ENCODE measurements at places on chromosomes 4 and X.

DNA sequence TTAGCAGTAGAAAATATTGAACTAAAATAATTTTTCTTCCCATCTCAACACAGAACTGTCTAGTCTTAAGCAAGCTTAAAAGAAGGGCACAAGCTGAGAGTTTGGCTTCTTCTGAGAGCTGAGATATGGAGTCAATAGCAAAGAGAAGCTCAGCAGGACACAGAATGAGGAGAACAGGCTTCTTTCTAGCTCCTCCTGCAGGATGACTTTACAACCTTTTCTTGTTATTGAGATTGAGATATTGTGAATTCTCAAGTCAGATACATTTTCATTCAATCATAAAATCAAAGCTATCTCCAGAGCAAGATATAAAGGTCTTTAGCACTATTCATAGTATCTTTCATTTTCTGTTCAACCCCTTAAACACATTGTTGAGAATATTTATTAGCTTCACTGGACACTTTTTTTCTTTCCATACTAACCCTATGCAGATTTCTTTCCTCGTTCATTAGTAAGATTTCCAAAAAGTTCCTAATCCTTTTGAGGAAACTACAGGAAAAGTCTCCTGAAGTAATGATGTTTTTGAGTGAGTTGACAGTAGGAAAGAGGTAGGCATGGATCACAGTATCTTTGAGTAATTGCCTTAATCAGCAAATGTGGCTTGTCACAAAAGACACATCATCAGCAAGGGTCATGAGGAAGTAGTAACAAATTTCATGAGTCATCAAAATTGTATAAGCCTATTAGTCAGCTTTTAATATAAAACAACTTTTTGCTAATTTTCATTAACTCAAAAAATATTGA lies 17.8 kb upstream of the CXCL3 start:
- no peak for DNase-seq

- DNase-seq: no peak
Observed at GRCh38 chr4:38677441-38677840, 13.4 kb downstream of the KLF3 start.

DNA sequence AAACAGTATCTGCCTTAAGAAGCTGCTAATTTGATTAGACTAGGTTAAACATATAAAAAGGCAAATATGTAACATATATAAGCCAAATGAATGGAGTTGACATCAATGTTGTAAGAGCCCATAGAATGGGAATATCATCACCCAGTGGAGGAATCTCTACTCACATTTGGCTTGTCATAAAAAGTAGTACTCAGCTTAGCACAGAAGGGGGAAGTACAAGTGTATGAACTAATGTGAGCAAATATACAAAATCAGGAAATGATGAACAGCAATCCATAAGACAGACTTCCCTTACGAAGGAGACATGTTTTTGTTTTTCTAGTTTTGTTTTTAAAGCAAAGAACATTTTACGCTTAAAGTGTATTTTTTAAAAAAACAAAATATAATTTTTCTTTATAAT lies 74.9 kb downstream of the MAB21L2 start:
- no peak for DNase-seq

GRCh38 chr4:80471756-80472155 lies 136.2 kb downstream of the CFAP299 start:
- DNase-seq: no peak

DNA sequence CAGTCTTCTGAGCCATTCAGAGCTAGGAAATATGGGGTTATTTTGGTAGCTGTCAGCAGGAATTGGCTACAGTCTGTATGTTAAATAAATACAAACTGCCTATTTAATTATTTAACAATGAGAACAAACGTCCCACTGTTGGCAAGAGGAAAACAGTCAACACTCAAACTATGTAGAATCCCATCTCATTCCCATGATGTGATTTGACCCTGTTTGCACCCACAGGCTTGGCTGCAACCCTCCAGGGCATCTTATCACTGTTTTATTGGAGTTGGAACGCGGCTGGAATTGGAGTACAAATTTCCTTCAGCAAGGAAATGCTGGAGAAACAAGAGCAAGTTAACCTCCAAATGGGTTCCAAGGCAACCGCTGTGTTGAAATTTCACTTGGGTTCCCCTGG lies 124.0 kb downstream of the KIT start:
- DNase-seq: no peak

GRCh38 chrX:96843566-96843965 lies 40.1 kb upstream of the RPA4 start:
- DNase-seq: no peak

DNA sequence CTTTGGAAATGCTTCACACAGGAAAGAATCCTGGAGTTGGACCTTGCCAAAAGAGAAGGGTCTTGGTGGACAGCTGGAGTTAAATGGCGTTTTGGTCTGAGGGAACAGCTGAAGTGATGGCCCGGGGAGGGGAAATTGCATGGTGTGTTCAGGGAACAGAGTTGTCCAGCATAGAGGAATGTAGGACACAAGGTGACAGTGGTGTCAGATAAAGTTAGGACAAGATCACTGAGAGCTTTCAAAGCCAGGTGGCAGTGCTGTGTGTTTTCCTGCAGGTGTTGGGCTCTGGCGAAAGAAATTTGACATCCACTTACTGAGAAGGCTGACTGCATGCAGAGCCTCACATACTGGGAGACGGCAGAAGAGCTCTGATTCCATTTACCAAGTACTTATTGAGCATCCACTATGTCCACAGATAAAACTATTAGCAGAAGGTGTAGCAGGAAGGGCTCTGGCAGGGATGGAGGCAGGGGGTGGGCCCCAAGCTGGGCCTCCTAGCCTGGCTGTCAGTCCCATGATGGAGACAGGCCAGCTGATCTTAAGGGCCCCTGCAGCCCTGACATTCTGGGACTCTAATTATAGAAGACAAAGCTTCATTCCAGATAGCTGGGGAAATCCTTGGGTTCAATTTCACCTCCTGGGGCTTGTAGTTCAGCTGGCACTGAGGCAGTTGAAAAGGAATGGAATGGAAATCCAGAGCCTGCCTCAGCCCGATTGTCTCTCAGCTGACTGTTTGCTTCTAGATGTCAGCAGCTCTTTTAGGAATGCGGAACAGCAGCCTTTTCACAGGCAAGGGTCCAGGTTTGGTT lies 150.2 kb upstream of the MAMLD1 start:
- DNase-seq: no peak

GRCh38 chrX:4450177-4450576 lies 736.7 kb upstream of the PRKX start:
- no peak for DNase-seq

GRCh38 chrX:119971184-119971583 lies 27.6 kb upstream of the NKAP start:
- DNase-seq: no peak

DNA sequence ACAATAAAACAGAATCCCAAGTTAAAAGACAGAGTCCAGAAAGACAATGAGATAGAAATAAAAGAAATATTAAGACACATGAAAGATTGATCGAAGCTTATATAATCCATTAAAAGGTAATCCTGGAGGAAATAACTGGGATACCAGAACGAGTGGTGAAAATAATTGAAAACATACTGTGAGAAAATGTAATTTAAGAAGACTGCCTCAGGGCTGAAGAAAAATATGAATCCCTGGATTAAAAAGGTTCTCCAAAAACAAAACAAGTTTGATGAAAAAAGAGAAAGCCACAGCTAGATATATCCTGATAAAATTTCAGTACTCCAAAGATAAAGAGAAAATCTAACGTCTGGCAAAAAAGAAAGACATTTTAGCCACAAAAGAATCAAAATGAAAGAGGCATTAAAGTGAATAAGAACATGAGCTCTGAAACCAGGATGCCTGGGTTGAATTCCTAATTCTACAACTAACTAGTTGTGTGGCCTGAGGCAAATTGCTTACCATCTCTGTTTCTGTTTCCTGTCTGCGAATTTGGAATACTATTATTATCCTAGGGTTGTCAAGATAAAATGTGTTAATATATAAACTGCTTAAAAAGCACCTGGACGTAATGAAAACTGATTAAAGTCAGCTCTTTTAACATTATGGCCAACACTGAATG lies 5.5 kb downstream of the DDX60L start:
- DNase-seq: no peak

DNA sequence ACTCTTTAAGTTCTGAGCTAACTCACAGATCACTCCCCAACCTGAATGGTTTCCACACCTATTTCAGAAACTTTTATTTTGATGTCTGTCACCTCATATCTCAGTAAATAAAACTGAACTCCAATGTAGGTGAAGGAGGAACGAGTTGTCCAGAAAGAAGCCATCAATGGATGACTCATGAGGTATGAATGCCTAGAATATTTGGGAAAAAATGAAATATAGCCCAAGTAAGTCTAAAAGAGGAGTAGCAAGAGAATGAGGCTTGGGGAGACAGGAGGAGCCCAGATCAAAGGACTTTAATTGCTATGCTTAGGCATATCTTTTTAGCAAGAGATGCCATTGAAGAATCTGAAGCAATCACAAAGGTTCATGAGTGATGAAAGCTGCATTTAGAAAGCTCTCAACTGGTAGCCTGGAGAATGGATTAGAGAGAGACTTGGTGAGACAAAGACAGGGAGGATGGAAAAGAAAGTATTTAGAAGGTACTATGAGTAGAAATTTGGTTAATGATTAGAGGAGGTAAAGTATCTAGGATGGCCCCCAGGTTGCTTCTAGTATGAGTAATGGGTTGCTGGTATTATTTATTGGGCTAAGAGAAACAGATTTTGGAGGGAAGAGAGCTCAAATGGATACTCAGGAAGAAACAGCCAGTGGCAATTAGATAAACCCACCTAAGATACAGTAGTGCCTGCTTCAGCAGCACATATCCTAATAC lies 39.4 kb downstream of the NOCT start:
- DNase-seq: no peak

- no peak for DNase-seq
Observed at GRCh38 chrX:154458954-154459778, 1.1 kb downstream of the PLXNA3 start.

DNA sequence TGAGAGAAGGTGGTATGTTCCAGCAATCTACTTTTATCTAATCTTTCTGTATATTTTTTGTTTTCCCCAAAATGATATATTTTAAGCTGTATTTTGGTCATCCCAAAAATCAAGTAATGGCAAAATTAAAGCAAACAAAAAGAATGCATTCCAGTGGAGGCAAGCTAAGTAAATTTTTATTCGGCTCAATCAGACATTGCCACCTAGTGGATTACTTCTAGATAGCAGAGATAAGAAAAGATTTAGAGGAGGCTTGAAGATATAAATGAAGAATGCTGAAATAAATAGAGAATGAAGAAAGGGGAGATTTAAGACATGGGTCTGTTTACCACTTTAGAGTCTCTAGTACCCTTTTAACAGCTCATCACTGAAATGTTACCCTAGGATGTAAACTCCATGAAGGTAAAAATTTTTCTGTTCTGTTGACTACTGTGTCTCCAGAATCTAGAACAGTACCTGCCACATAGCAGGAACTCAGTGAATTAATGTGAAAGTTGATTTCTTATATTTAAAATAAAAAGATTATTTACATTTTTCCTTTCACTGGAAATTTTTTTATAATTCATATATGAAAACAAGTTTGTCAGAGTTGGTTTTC lies 110.9 kb upstream of the ANK2 start:
- DNase-seq: peak; percentile 47

- DNase-seq: no peak
Observed at GRCh38 chr4:141833209-141833608, 196.8 kb downstream of the IL15 start.

DNA sequence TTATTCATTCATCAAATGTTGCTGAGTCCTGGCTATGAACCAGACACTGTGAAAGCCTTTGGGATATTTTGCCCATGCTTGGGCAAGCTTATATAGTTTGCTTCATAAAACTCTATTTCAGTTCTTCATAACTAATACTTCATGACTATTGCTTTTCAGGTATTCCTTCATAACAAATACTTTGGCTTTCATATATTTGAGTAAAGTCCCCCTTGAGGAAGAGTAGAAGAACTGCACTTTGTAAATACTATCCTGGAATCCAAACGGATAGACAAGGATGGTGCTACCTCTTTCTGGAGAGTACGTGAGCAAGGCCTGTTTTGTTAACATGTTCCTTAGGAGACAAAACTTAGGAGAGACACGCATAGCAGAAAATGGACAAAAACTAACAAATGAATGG lies 1.7 kb upstream of the AFP start:
- peak; percentile 15 for DNase-seq

DNA sequence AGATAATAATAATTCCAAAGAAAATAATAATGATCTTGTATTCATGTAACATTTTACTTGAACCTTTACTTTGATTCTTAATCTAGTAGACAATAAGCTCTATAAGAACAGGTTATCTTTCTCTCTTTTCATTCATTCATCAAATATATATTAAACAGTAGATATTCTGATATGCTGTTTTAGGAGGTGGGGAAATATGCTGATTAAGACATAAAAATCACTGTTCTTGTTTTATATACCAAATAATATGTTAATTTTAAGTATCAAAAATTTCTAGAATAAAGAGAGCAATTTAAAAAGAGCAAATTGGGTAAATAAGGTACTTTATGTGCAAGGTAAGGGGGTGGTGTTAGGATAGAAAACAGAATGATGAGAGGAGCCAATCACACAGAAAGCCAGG lies 401.9 kb downstream of the PDHA2 start:
- DNase-seq: no peak

- DNase-seq: no peak
Observed at GRCh38 chr4:101563126-101563525, 215.8 kb upstream of the PPP3CA start.

DNA sequence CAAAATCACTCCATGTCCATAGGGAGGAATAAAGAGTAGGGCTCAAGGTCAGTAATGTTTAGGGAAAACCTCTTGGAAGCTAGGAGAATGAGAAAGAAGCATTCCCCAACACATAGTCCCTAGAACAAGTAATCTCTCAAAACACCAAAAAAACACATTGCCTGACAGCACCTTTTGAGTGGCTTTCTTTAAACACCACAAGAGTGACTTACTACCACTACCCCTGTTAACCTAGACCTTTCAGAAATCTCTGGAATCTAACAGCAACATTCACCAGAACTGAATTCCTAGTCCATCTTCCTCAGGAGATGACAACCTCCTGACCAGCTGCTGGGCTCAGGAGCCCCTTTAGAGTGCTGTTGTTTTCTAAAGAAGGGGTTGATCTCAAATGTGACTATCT lies 142.2 kb downstream of the SOWAHB start:
- DNase-seq: no peak

DNA sequence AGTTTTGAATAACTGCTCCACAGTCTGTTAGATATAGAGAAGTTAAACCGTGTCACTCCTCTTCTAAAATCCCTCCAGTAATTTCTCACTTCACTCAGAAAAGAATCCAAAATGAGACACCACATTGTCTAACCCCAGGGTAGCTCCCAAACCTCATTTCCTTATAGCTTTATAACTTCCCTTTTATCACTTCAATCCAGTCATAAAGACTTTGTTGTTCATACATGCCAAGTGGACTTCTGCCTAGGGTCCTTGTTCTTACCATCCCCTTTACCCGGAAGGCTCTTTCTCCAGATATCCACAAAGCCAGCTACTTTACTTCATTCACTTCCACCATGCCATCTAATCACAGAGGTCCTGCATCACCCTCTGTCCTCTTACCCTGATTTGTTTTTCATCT lies 156.2 kb downstream of the GABRB1 start:
- no peak for DNase-seq

Measured in GM20000 (cell line).